ENCODE measurements at places on chromosomes 11 and 22.

GRCh38 chr22:20571078-20571503 is 63.7 kb downstream of the MED15 start:
- DNase-seq: no peak

GRCh38 chr11:2327032-2327431 is 25.2 kb downstream of the TSPAN32 start:
- DNase-seq: no peak

DNA sequence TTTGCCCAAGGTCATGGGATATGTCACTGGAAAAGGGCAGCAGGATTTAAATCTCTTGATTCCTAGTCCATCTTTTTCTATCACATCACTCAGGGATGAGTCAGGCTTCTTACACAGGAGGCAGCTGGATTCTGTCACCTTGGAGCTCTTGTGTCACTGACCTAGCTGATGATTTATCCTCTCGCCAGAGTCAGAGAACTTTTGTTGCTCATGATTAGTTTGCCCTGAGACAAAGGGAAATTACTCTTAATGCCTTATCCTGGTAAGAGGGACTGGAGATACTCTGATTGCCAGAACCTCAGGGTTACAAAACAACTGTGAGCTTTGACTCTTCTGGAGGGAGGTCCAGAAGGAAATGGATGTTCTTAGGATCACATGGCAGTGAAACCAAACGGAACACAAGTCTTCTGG is 10.1 kb downstream of the COA4 start:
- DNase-seq: no peak

DNA sequence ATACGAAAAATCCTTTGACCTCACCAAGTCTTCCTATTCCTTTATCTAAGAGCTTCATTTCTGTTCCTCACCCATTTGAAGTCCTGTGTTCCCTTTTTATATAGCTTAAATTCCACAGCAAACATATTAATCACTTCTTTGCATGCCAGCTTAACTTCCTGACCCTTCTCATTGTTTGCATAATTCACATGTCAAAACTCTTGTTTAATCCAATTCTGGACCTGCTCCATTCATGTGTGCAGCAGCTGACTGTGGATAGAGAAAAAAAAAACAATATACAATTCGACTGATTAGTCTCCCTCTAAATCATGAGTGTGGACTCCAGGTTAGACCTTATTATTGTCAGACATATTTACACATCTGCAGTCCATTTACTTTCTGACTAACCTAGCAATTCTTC is 991.2 kb upstream of the TENM4 start:
- no peak for DNase-seq

DNA sequence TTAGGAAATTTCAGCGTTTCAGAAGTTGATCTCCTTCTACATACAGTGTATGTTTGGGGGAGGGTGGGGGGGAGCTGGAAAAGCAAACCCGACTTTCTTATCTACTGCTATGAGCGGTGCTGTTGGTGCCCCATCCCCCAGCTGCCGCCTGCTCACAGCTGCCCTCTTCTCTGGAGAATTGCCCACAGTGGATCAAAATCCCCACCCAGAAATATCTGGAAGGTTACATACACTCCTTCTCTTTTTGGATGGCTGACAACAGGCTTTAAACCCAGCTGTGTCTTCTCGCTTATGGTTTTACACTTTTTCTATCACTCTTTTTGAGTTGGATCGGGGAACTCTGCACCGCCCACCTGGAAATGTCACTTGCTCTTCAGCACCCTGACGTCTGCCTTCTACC is 56.4 kb downstream of the DHCR7 start:
- DNase-seq: no peak

DNA sequence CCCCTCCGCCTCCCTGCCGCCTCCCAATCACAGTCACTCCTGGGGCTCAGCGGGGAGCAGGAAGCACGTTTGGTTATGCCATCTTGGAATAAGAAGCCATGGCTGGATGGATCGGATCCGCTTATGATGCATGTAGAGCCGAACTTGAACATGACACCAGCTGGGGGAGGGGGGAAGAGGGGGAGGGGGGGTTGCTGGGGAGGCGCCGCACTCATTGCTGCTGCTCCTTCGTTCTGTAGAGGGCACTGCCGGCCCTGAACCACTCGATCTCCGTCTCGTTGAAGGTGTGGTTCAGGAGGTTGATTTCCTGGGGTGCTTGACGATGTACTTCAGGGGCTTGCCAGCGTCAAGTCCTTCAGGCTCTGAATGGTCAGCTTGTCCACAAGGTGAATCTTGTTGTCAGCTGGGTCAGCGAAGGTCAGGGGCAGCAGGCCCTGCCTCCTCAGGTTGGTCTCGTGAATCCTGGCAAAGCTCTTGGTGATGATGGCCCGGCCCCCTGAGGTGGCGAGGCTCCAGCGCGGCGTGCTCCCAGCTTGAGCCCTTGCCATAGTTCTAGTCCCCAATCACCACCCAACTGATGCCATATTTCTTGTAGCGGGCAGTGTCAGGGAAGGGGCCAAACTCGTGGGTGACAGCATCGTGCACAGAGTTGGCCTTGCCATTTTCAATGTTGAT is 476.9 kb upstream of the ISX start:
- no peak for DNase-seq

- peak; percentile 53 for DNase-seq
Measured at GRCh38 chr11:6191742-6192141, 7.3 kb upstream of the OR52W1 start.

GRCh38 chr11:111189466-111189865 is 56.1 kb upstream of the POU2AF2 start:
- DNase-seq: no peak

- DNase-seq: no peak
Measured at GRCh38 chr11:5137014-5137413, 1.1 kb downstream of the OR52A5 start.

- DNase-seq: no peak
Measured at GRCh38 chr11:126497581-126498122, 142.2 kb downstream of the ST3GAL4 start.

DNA sequence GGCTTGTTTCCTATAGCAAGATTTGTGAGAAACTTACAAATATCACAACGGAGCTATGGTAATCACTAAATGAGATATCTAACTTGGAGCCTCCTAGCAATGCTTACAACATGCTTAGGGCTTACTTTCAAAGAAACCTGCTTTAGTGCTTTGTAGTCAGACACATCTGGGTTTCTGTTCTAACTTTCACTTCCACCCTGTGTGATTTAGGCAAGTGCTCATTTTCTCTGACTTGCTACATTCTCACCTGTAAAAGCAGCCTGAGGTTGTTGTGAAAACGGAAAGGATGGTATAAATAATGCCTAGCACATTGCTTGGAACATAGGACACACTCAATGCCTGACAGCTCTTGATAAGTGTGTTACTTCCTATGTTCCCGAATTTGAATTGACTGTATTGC is 45.6 kb downstream of the LRRC4C start:
- DNase-seq: no peak

DNA sequence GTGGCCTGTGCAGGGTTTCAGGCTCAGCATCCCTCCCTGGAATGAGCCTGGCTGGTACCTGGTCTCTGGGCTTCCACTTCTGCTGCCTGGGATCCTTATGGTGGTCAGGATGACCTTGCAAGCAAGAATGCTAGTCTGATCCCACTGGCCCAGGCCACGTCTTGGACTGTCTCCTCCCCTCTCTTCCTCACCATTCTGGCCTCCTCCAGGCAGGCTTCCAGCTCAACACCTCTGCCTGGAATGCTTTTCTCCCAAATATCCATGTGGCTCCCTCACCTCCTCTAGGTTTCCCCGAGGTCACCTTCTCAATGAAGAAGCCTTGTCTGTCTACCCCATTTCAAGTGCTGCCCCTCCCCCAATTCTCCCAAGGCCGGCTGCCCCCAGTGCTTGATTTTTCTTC is 39.4 kb upstream of the ALX4 start:
- DNase-seq: no peak

DNA sequence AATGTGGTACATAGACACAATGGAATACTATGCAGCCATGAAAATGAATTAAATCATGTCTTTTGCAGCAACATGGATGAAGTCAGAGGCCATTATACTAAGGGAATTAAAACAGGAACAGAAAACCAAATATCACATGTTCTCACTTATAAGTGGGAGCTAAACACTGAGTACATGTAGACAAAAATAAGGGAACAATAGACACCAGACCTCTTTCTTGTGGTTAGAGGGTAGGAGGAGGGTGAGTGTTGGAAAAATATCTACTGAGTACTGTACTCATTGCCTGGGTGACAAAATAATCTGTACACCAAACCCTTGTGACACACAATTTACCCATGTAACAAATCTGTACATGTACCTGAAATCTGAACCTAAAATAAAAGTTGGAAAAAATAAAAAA is 59.1 kb upstream of the ANO5 start:
- DNase-seq: no peak

GRCh38 chr22:17922925-17923903 is 101.1 kb downstream of the MICAL3 start:
- no peak for DNase-seq

- no peak for DNase-seq
Measured at GRCh38 chr11:121570453-121570852, 117.7 kb upstream of the SORL1-AS1 start.

Measured in AML-193 (cell line).